ENCODE measurements at places on chromosomes 3 and 15. TPM values are rescaled to one million over a fixed set of nuclear protein-coding genes. Genes with fewer than 3 reads are reported as not detected.

- DNase-seq: no peak
These were observed 143.9 kb upstream of the UMPS start for GRCh38 chr3:124586126-124587052.

The GCNT3 gene
- 2.2 TPM for total RNA-seq

- DNase-seq: no peak
These were observed 403.6 kb downstream of the ERC2 start for GRCh38 chr3:56064684-56065083.

GRCh38 chr3:27800261-27800660 lies 78.1 kb upstream of the EOMES start:
- no peak for DNase-seq

The SLC28A2 gene
- not detected for total RNA-seq

The ZNF619 gene
- 3.5 TPM for total RNA-seq

- DNase-seq: no peak
These were observed 308.7 kb downstream of the MAGI1 start for GRCh38 chr3:65729973-65730372.

DNA sequence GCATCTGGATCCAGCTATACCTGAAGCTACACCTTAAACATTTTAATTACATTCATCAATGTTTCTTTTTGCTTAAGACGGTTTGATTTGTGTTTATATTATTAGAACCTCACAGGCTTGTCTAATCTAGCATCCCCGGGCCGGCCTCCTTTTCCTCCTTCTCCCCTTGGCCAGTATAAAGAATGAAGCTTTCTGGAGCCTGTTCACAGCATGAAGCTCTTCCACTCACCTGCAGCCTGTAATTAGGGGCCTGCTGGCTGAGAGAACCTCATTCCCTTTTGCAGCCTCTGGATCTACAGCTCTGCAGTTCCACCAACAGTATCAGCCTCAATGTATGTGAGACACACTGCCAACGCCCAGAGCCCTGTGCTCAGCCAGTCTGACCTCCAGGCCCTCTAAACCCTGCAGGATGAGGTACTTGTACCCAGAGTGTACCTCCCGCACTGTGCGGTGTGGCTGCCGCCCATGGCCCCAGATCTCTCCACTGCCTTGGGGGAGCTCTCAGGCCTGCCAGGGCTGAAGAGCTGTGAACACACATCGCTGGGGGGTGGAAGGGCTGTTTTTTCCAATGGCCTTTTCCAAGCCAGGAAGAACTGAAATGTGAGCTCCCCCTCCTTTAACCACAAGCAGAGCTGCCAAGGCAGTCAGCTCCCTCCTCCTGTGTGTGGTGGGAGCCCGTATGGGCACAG lies 114.7 kb upstream of the ALDH1A3 start:
- peak; percentile 73 for DNase-seq

The IL17RD gene
- total RNA-seq: 0.92 TPM

DNA sequence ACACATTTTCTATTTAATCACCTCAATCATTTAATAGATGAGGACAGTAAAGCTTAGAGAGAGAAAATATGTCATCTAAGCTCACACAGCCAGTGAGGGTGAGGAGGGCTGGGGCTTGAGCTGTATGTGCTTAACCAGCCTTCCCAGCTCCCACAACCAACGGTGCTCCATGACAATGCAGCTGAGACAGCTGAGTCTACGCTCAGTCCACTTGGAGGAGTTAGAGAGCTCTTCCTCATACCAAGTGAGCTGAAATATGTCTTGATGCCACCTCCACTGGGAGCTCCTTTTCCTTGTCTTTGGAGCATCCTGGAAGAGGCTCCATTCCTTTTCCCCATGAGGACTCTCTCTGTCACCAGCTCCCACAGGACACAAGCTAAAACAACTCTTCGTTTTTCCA lies 9.3 kb downstream of the HOMER2 start:
- peak; percentile 47 for DNase-seq

The DUOX1 gene
- total RNA-seq: under 0.01 TPM

GRCh38 chr3:181921220-181921619 lies 209.5 kb downstream of the SOX2 start:
- no peak for DNase-seq

DNA sequence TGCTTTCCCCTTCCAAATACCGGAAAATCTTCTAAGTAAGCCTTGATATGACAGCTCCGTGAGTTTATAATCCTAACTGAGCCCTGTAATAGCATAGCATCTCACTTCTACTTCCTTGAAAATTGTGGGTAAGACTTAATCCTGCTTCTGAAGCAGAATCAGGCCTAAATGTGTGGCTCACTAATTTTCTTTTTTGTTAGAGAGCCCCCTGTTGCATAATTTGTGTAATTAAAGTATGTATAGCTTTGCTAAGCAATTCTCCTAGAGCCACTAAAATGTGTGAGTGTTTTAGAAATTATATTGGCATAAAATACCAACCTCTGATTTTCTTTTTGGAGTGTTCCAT lies 304.4 kb downstream of the FGF12 start:
- peak; percentile 8 for DNase-seq

DNA sequence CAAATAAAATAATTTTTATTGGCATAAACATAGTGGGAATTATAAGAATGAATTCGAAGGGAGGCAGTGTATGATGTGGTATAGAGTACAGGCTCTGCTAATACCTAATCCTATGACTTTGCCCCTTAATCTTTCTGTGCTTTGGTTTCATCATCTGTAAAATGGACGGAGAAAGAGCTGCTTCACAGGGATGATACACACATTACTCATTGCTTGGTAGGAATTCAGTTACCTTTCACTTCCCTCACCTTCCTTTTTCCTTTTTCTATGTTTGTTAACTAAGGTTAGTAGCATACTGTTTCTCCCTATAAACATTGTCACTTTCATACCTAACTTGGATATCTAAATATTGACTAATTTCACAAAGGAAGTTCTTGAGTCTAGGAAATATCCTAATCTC lies 36.2 kb downstream of the LEKR1 start:
- no peak for DNase-seq

DNA sequence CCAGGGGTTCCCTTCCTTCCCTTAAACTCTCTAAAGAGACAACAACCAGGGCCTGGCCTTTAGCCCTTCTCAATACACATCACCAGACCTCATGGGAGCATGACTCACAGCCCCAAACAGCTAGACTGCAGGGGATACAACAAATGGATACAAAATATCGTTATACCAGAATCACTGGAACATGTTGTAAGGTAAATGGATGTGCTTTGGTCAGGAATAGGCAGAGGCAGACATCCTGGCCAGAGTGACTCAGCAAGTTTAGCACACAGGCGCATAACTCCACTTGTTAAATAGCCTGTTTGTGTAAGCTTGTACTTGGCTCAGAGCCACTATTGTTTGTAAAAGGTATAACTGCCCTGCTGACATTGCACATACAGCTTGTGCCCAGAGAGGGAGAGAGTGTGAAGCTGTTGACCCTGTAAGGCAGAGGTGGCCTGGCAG lies 18.3 kb downstream of the TMED3 start:
- peak; percentile 92 for DNase-seq

GRCh38 chr15:29904757-29905417 lies 82.6 kb upstream of the TJP1 start:
- DNase-seq: no peak

The RETNLB gene
- total RNA-seq: not detected

DNA sequence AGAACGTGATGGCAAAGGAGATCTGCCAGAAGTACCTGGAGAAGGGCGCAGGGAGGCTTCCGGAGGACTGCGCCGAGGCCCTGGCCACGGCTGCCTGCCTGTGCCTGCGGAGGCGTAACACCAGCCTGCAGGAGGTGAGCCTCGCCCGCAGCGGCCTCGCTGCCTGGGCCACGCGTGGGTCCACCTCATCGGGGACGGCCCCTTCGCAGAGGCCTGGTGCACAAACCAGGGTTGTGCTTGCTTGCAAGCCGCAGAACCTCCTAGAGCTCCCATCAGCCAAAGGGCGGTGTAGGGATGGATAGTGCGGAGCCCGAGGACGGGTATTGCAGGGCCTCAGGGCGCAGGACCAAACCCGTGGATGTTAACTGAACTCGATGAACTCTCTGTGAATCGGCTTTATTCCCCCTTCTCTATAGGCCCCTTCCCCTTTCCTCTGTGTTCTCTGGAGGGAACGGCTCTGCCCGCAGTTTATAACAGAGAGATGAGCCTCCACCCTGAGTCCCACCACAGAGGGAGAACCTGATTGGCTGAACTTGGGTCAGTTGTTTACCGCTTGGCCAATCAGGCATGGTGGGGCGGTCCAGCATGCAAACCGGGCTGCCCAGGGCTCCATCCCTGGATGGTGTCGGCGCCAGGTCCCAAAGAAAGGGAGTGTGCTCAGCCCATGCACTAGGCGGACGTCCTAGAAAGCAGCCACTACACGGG lies 13.6 kb upstream of the TATDN2 start:
- no peak for DNase-seq

- no peak for DNase-seq
These were observed 14.5 kb downstream of the ALPK3 start for GRCh38 chr15:84831613-84832012.

The GOLGA8S gene
- total RNA-seq: not detected

- DNase-seq: no peak
These were observed 100.3 kb downstream of the LRRK1 start for GRCh38 chr15:101019366-101019896.

DNA sequence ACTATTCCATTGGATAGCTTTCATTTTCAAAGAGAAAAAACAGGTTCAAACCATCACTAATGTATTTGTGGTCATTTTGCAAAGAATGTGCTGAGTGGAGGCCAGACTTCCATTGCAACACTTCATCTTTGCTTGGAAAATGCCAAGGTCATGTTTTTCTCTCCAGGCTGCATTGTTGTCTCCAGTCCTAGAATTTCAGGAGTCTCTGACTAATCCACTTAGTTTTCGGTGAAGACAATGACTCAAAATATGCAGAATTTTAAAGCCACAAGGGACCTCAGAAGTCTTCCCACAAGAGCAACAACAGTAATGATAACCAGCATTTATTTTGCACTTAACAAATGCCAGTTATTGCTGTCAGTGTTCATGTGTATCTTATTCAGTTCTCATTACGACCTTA lies 277.0 kb downstream of the RYR3 start:
- peak; percentile 62 for DNase-seq

DNA sequence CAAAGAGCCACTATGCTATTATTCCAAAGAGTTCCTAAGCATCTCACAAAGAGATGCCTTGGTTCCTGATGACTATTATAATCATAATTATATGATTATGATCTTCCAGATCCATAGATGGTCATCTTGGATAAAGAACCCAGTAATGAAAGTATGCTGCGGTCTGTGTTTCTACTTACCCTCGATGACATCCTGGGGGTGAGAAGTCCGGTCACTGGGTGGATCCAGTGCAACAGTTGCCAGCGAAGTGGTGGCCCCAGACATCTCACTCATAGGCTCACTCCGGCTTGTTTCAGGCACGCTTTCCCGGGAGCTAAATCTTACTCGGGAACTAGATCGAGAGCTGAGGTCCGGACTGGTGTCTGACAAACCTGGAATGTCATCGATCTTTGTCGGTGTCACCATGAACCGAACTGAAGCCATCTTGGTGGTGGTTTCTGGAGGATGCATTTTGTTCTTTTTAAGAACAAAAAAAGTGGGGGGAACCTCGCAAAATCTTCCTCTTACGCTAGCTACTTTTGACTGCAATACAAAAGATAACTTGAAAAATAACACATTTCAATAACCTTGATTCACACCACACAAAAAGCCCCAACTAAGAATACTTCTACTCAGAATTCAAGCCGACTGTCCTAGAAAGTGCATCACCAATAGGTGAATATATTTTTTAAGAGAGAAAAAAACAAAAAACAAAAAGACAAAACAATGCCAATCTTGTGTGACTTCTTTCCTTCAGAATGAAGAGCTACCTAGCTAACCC lies 1.2 kb downstream of the SLC12A6 start:
- no peak for DNase-seq

The DNAJC13 gene
- 45.4 TPM for total RNA-seq

The GPR160 gene
- total RNA-seq: 0.40 TPM

DNA sequence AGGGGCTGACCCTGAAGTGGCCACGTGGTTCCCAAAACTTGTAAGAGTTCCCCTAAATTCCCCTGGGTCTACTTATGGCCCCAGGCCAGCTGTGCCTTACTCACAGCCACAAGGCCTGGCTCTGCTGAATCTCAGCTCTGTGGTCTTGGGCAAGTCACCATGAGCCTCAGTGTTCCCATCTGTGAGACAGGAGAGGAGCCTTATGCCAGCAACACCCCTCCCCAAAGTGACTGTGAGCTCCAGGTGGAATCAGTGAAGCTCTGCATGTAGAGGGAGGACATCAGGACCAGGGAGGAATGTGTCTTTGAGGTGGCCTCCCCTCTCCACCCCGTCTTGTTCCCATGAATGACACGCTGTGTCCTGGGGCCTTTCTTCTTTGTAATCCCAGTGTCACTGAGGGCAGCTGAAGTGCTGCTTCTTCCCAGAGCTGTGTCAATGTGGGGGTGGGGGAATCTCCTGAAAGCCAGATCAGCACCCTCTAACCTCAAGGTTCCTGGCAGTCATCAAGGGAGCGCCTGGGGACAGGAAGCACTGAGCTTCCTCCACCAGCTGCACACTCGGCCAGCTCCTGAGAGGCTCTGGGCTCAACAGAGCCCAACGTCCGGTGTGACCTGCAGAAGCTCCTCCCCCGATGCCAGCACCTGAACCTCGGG lies 258.9 kb downstream of the UACA start:
- DNase-seq: peak; percentile 94

GRCh38 chr15:90487186-90487585 lies 42.5 kb upstream of the CRTC3 start:
- no peak for DNase-seq

The ARNT2 gene
- total RNA-seq: 11.1 TPM

The ADIPOQ gene
- not detected for total RNA-seq

DNA sequence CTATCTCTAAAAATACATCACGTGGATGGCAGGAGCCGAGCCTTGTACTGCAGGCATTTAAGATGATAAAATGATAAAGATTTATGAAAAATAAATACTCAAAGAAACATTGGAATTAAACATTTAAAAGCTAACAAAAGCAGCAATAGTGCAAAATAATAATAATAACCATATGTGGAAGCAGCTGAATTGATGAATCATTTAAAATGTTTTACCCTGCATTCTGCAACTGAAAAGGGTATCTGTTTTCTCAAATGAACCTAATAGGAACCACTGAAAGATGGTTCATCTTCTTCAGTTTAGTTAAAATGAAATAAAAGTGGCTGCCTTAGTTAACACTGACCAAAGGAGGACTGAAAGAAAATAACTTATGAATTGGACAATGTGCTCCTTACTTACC lies 436.1 kb downstream of the TUSC7 start:
- no peak for DNase-seq

DNA sequence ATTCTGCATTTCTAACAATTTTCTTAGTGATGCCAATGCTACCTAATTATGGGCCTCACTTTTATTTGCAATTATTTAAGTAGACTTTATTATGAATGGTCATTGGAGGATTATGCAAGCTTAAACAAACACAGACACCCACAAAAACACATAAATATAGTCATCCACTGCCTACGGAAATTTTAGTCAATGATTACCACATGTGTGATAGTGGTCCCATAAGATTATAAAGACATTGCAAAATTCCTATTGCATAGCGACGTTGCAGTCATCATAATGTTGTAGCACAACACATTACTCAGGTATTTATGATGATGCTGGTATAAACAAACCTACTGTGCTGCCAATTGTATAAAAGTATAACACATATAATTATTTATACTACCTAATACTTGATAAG lies 247.8 kb upstream of the ALCAM start:
- peak; percentile 21 for DNase-seq

The MME gene
- total RNA-seq: 388 TPM

The ACTRT3 gene
- 6.5 TPM for total RNA-seq

All from LHCN-M2 (cell line).